SJSA1 (cell line): ENCODE measurements at places on chromosomes 11 and 22. TPM values are rescaled to one million over a fixed set of nuclear protein-coding genes. Genes with fewer than 3 reads are reported as not detected.

GRCh38 chr22:45155050-45155840 is 8.5 kb upstream of the NUP50 start:
- peak; percentile 18 for DNase-seq

Gene PTPMT1
- 134 and 165 TPM in 2 replicates for total RNA-seq

Gene KRTAP5-11
- total RNA-seq, result not detected in 2 replicates

GRCh38 chr22:40955571-40955970 is 4.4 kb downstream of the RBX1 start:
- DNase-seq, result no peak

GRCh38 chr22:48658871-48659270 is 1168.8 kb downstream of the BRD1 start:
- no peak for DNase-seq

GRCh38 chr22:44600207-44600785 is 101.7 kb upstream of the PRR5 start:
- DNase-seq, result no peak

DNA sequence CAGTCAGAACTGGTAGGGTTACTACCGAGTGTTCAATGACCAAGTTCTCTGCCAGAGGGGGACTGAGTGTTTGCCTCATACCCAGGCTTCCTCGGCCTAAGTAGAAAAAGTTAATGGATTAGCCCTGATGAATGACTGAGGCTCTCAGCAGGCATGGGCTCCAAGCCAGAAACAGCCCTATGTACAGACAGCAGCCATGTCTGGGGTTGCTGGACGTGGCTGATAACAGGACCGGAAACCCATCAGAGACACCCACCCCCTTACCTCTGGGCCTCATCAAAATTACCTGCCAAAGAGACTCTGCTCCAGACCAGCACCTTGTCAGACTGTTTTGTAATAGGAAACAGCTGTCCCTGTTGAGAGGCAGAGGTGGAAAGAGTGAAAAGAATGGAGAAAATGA is 351.4 kb downstream of the ETS1 start:
- DNase-seq, result no peak

DNA sequence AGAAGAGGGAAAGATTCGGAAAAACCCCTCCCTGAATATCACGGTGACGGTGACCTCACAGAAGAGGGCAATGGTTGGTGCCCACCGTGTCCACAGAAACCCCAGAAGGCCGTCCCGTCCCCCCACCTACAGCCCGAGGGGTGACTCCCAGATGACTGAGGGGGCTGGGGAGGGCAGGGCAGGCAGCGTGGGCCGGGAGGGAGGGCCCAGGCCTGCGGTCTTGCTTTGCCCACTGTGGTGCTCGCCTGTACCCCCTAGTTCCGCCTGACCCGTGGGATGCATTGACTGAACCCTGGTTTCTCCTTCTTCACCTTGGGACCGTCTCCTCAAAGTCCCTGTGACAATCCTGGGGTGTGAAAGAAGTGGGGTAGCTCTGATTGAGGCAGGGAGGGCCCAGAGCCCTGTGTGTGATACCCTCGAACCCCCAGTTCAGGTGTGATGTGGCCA is 526.7 kb downstream of the BRD1 start:
- peak; percentile 28 for DNase-seq

GRCh38 chr22:22375576-22376351 is 131.2 kb downstream of the VPREB1 start:
- DNase-seq, result no peak

- no peak for DNase-seq
Measured at GRCh38 chr11:126159719-126160344, 51.6 kb downstream of the RPUSD4 start.

- no peak for DNase-seq
Measured at GRCh38 chr11:93717501-93717900, 23.8 kb downstream of the TAF1D start.

Gene LMO2
- total RNA-seq, result 0.31 TPM in 1 of 2 replicates, not detected in the other
